Stimulated activated CD4-positive, alpha-beta T cell treated with anti-CD3 and anti-CD28 coated beads, Interleukin-15, amount 100 ng/mL, for 1 hour (primary cell): ENCODE measurements at places on chromosomes 11 and 22.

GRCh38 chr11:2306877-2307500, 5.2 kb downstream of the TSPAN32 start:
- no peak for DNase-seq

GRCh38 chr11:65637794-65638419, at the start of gene SIPA1:
SIPA1 (plus strand) TSS chr11:65638101; CDS start chr11:65640922, 2,821 bp downstream.
- DNase-seq = peak; percentile 74

GRCh38 chr11:69335781-69336405, 41.9 kb downstream of the MYEOV start:
- DNase-seq = no peak

DNA sequence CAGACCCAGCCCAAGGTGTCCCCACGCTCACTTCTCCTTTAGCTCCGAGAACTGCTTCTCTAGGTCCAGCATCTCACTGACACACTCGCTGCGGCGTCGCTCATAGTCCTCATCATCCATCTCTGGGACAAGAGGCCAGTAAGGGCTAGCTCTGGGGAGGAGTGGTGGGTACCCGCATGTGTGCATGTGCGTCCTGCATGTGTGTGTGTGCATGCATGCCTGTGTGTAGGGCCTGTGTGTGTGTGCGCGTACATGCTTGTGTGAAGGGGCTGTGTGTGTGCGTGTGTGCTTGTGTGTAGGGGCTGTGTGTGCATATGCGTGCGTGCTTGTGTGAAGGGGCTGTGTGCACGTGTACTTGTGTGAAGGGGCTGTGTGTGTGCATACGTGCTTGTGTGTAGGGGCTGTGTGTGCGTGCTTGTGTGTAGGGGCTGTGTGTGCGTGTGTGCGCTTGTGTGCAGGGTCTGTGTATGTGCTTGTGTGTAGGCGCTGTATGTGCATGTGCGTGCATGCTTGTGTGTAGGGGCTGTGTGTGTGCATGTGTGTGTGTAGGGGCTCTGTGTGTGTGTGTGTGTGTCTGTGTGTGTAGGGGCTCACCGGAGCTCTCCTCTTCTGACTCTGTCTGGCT, 3.3 kb downstream of the BRMS1 start:
- DNase-seq = no peak

- no peak for DNase-seq
Measured at GRCh38 chr11:79100093-79100910, 340.5 kb downstream of the TENM4 start.

GRCh38 chr11:21412652-21413383, 743.4 kb downstream of the NELL1 start:
- DNase-seq = no peak

- DNase-seq = no peak
Measured at GRCh38 chr11:77024745-77025144, 9.5 kb upstream of the B3GNT6 start.

DNA sequence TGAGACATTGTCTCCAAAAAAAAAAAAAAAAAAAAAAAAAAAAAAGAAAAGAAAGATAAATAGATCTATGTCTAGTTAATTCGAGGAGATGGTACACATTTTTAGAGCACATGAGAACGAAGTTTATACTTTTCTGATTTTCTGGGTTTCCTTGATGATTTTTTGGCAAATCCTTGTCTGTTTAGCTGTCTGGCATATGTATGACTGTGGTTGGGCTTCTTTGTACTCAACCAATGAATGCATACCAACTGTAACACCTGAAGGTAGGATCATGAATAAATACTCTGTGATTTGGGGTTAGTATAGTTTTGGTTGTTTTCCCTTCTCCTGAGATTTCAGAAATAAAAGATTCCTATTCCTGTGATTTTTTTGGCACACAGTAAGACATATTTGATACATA, 63.1 kb downstream of the ARHGEF12 start:
- DNase-seq = no peak

- no peak for DNase-seq
Measured at GRCh38 chr11:17770048-17770652, 35.6 kb downstream of the KCNC1 start.

DNA sequence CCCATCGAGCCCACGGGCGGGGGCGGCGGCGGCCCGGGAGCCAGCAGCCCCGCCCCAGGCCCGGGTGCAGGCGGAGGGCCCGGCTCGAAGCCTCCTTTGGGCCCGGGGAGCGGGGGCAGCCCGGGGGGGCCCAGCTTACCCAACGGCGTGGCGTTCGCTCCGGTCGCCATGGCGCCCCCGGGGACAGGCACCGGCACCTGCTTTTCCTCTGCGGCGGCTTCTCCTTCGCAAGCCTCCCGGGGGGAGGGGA, 194 bp downstream of the SF1 start:
- DNase-seq = no peak
